ENCODE measurements at places on chromosomes 1 and 21. TPM values are rescaled to one million over a fixed set of nuclear protein-coding genes. Genes with fewer than 3 reads are reported as not detected.

ZRANB2 gene
- 21.3 TPM for polyA plus RNA-seq

ZYG11A gene
- polyA plus RNA-seq: not detected

- DNase-seq: no peak
- H3K4me3 ChIP-seq: no peak overlapping the region
- H3K27ac ChIP-seq: no peak overlapping the region
These were observed 33.6 kb upstream of the TNFSF18 start for GRCh38 chr1:173084292-173084691.

- no peaks in the 10 kb centered on the region for H3K27me3 ChIP-seq
- no peak overlapping the region for H3K27ac ChIP-seq
- no peaks in the 10 kb centered on the region for H3K36me3 ChIP-seq
- H3K4me1 ChIP-seq: no peaks in the 10 kb centered on the region
These were observed 29.8 kb upstream of the LRRC38 start for GRCh38 chr1:13543451-13544220.

DNA sequence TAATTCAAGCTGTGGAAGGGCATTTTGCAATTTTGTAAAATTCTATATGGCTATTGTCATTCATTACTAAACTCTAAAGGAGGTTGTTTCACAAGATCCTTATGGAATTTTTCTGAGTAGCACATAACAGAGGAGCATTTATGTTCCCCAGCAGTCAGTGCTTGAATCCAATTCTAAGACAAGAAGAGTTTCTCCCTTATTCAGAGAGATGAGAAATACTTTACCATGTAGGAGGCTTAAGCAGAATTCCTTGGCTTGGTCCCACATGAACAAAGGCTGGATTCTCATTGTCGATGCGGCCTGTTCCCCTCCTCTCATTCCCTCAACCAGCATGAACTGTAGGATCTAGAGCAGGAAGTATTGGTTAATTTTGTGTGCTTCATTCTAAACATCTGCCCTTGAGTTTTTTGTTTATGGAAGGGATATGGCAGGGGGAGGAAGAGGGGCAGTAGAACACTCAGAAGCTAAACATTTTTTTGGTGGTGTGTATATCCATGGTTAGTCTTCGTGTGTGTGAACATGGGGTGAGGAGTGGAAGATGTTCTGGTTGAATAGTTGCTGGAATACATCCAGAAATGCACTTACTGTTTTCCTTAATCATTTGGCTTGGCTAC is 74.3 kb downstream of the LAMC1 start:
- H3K4me1 ChIP-seq: peaks cover 8% of the 10 kb centered on the region
- DNase-seq: no peak
- no peak overlapping the region for H3K4me3 ChIP-seq
- H3K27me3 ChIP-seq: no peaks in the 10 kb centered on the region
- no peaks in the 10 kb centered on the region for H3K36me3 ChIP-seq

GRCh38 chr1:90319918-90320317 is 325.0 kb downstream of the ZNF326 start:
- peaks cover 3% of the 10 kb centered on the region for H3K27me3 ChIP-seq
- H3K27ac ChIP-seq: no peak overlapping the region
- DNase-seq: no peak
- no peak overlapping the region for H3K4me3 ChIP-seq
